Right lobe of liver (tissue), 6 donors: ENCODE measurements at places on chromosomes 3 and 15. TPM values are rescaled to one million over a fixed set of nuclear protein-coding genes. Genes with fewer than 3 reads are reported as not detected.

- no peak for DNase-seq
Observed at GRCh38 chr3:108918866-108919265, 34.8 kb downstream of the GUCA1C start.

DNA sequence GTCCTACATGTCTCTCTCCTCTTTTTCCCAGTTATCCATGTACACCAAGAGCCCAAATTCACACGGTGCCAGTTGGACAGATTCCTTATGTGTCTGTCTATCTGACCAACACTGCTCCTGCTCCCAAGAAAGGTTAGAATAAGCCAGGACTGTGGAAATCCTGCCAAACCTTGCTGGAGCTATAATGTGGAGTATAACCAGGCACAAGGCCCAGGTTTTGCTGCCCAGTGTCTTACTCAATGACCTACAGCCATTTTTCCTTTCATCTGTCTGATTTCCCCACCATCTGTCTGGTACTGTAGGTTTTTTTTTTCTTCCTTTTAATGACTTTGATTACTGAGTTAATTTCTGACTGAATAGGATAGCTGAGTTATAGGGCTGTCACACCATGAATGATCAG lies 26.5 kb upstream of the MINDY4B start:
- DNase-seq = no peak

GRCh38 chr3:134282659-134283047 lies 32.0 kb upstream of the RYK start:
- no peak for DNase-seq

Gene GNAT1
- 0.07 TPM for total RNA-seq

- no peak for DNase-seq
Observed at GRCh38 chr3:171620825-171621434, 160.7 kb upstream of the TNIK start.

Gene TEX264
- 44.2 TPM for total RNA-seq

- no peak for DNase-seq
Observed at GRCh38 chr3:69197922-69198530, 75.6 kb upstream of the LMOD3 start.

- no peak for DNase-seq
Observed at GRCh38 chr3:113754494-113755159, 7.8 kb downstream of the ATP6V1A start.

DNA sequence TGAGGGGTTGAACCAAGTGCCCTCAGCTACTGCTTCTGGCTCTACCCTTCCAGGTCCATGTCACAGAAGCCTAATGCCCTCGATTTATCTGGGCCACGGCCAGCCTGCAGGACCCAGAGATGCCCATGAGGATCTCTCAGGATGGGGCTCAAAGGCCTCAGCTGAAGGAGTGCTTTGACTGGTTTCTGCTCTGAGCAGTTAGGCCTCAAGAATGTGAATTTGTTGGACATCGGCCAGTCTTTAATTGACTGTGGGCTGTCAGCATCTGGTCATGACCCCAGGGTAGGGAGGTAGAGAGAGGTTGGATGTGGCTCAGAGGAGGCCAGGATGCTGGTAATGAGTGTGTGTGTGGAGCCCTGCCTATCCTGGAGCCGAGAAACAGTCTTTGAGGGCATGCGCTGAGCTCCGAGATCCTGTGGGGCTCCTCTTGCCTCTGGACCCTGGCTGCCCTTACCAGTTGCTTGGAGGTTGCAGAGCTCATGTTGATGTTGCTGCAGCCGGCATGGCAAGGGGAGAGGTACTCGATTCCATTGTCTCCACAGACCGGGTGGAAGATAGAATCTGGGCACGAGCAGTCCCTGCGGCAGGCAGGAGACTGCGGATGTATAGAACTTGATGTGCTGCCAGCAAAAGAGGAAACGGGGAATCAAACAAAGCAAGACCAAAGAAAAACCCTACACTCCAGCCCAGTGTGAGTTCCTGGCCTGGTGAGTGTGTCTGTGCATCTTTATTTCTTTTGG lies 49.1 kb upstream of the RAB6B start:
- no peak for DNase-seq

- DNase-seq = no peak
Observed at GRCh38 chr3:177929310-177929709, 606.9 kb upstream of the KCNMB2 start.

DNA sequence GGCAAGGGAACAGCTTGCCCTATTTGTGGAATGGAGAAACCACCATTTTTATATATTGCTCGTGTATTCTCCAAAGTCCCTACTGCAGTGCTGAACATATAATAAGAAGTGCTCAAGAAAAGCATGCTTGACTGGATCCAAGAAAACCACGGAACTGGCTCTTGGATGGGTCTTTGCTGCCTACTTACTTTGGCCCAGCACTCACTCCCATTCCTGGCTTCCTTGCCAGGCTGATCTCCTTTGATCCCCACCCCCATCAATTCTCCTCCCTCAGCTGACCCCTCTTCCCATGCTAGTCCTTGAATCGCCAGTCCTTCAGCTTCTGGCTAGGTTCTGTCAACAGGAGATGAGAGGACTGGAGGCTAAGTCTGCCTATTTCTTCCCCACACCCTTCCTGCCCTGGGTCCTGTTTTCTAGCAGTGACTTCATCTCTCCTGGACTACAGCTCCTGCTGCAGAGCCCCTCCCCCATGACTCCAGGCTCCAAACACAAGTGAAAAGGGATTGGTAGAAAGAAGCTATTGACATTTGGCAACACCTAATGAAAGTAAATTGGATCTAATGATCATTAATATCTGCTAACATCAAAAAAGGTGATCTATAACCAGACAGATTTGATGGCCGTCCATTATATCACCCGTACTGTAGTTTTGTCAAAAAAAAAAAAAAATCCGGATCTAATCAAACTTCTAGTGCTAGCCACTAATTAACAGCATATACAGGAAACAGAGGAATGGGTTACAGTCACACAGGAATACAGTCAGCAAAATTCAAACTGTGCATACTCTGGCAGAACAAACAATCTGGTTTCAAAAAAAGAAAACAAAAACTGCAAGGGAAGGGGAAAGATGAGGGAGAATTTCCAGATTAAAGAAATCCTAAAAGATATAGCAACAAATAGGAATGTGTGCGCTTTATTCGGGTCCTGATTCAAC lies 7.8 kb downstream of the FAM240A start:
- no peak for DNase-seq

GRCh38 chr15:48458876-48459275 lies 127.6 kb downstream of the DUT start:
- no peak for DNase-seq

DNA sequence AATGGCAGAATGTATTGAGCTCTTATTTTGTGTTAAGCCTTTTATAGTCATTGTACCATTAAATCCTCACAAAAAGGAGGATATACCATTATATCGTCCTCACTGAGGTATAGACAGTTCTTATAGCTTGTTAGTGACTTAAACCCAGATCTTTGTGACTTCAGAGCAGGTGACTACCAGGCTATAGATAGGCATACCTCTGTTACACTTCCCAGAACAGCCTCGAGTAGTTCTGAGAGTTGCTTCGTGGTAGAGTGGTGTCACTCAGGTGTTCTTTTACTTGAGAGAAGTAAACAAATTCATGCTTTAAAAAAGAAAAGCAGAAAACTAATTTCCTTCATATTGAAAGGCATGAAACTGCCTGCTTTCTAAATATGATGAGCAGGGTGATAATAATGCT lies 59.9 kb downstream of the SEC22A start:
- no peak for DNase-seq

DNA sequence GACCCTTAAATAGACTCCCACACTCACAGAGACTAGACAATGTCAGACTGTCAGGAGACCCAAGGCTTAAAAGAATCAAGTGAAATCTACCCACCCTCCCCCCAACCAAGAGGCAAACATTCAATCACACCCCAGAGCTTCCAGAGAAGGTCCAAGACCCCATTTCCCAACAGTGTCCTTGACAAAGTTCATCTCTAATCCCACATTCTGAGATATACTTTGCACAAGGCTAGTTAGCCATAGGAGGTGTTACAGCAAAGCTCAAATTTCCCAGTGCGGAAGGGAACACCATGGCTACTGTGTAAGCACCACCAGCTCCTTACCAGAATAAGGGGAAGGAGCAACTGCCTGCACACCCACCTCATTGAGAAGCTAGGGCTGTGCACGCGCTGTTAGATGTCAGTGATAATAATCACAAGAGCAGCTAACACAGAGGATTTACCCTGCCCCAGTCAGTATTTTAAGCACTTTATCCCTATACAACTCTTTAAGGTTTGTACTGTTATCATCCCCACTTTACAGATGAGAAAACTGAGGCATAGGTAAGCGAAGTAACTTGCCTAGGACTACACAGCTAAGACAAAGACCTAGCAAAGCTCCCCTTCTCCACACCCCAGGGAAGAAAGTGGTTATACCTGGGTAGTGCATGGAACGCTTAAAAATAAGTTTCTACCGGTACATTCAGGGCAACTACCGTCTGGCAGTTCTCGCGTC lies 17.3 kb downstream of the SPATA12 start:
- no peak for DNase-seq

GRCh38 chr15:79602731-79603130 lies 170.6 kb downstream of the MINAR1 start:
- no peak for DNase-seq

GRCh38 chr3:48634661-48635221 lies 520 bp downstream of the SLC26A6 start:
- peak; percentile 70 for DNase-seq

DNA sequence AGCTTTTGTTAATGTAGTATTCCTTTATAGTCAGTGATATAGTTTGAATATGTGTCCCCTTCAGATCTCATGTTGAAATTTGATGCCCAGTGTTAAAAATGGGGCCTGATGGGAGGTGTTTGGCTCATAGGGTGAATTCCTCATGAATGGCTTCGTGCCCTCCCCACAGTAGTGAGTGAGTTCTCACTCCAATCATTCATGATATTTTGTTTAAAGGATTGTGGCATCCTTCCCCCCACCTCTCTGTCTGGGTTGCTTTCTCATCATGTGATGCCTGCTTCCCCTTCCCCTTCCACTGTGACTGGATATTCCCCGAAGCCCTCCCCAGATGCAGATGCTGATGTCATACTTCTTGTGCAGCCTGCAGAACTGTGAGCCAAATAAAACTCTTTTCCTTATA lies 649.8 kb upstream of the NR2F2 start:
- DNase-seq = no peak

DNA sequence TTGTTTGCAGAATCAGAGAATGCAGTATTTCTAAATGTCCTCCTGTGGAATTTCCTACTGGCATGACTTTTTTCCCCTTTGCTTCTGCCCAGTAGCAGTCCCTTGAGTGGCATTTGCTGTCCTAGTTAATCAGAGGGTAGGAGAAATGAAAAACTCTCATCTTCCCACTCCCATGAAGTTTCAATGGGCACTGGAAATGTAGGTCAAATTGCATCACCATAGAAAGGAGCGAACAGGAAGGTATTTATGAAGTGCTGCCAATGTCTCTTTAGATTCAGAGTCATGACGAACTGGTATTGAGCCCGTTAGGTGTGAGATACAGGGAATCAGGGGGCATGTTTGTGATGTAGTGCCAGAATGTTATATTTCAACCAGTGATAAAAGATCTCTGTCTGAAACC lies 23.2 kb downstream of the ATXN7 start:
- no peak for DNase-seq

DNA sequence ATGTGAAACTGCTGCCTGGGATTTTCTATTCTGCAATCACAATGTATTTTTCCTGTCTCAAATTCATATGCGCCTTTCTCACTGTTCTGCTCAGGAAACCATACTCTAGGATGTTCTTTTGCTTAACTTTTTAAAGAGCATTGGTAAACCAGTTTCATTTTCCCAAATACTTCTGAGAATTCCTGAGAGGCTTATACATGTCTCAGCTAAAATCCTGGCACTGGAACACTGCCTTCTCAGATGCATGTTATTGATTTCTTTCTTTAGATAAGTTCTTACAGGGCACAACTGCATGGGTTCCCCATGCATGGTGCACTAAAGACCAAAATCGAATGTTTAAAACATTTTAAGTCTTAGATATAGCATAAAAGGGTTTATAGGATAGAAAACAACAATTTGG lies 178.3 kb upstream of the PLSCR5 start:
- no peak for DNase-seq

- DNase-seq = no peak
Observed at GRCh38 chr3:168260859-168261258, 165.1 kb upstream of the GOLIM4 start.

DNA sequence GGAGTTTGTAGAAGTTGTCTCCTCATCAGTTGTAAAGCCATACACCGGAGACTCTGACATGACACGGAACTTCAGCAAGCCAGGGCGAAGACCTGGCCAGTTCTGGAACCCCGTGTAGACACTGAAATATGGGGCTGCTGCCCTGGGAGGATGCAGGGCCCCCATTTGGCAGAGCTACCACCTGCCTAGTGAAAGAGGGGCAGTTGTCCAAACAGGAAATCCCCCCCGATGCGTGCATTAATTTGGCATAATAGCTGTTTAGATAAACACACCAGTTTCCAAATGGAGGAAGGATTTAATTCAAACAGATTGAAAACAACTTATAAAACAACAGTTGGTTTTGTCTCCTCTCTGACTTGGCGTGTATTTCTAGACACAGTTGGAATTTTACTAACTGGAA lies 357.2 kb downstream of the GABRG3 start:
- no peak for DNase-seq

GRCh38 chr15:70354346-70354905 lies 256.7 kb upstream of the TLE3 start:
- no peak for DNase-seq

Gene PIF1
- 0.11 TPM for total RNA-seq

Gene LEKR1
- 0.49 TPM for total RNA-seq

Gene GABRR3
- total RNA-seq = not detected

DNA sequence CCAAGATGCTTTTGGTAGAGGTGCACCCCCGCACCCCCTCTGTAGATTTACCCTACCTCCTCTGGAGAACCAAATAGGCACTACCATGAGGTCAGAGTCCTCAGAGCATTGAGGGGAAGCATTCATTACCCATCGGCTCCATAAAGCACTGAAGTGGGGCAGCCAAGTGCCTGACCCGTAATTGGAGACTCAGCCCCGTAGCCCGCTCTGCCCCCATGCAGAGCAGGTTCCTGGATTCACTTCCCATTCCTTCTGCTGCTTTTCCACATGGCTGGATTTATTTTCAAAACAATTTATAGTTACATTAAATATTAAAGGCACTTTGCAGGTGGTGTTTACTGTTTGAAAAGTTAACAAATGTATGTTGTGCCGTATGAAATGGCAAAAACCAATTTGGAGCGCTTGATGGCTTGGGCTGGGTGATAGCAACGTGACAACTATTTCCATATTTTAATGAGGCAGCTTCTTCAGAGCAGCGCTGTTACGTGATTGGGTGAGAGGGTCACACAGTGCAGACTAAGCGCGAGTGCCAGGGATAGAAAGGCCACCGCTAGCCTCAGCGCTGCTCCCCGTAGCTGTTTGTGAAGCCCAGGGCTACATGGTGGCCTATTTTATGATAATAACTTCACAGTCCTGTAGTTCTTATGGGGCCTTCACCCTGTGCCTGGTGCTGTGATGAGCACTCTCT lies 373.8 kb upstream of the PROK2 start:
- DNase-seq = no peak

GRCh38 chr3:123153125-123154019 lies 48.4 kb upstream of the SEC22A start:
- DNase-seq = no peak

GRCh38 chr3:108605491-108605890 lies 16.0 kb downstream of the DZIP3 start:
- no peak for DNase-seq

- no peak for DNase-seq
Observed at GRCh38 chr15:58357529-58358476, 74.0 kb upstream of the LIPC start.

Gene SEMA3F
- 1.2 TPM for total RNA-seq

GRCh38 chr3:49534581-49535441 lies 19.5 kb upstream of the BSN start:
- peak; percentile 89 for DNase-seq

Gene EFHB
- 0.70 TPM for total RNA-seq

GRCh38 chr3:100205171-100205570 lies 55.6 kb upstream of the TBC1D23 start:
- no peak for DNase-seq

- no peak for DNase-seq
Observed at GRCh38 chr3:129056451-129057173, 4.0 kb upstream of the GP9 start.
